Lung microvascular endothelial cell (primary cell): ENCODE measurements at places on chromosomes 2 and 18. TPM values are rescaled to one million over a fixed set of nuclear protein-coding genes. Genes with fewer than 3 reads are reported as not detected.

- peak; percentile 4 for DNase-seq
These were observed 10.5 kb downstream of the DRC1 start for GRCh38 chr2:26412091-26412673.

The UGT1A9 gene
- not detected in 2 replicates for total RNA-seq

DNA sequence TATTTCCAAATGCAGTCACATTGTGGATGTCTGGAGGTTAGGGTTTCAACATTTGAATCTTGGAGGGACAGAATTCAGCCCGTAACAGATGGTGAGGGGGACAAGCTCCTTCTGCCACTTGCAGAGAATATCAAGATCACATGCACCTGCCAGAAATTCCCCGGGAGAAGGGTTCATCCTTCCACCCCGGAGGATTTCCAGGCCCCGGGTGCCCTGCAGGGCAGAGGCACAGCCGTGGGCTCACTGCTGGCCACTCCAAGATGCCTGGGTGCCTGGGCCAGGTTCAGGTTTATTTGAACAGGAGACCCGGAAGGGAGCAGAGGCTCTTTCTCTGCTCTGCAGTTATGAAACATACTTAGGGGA, 38.2 kb upstream of the MGAT4A start:
- DNase-seq: no peak

The ZC3H8 gene
- 2.4 and 4.2 TPM in 2 replicates for total RNA-seq

DNA sequence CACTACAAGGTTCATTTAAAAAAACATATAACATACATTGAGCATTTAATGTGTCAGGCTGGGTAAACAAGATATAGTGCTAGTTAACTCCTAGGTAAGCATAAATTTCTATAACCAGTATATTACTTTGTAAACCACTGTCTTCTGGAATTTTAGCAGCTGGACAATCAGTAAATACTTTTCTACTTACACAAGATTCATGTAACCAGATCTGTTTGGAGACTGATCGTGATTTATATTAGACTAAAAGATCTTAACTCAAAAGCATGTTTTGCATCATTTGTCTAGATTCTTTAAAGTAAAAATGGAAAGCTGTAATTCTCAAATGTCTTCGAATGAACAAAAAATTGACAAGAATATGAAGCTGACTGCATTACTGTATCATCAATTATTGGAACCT, 941 bp upstream of the SGO2 start:
- DNase-seq: no peak

The MOGAT1 gene
- total RNA-seq: not detected in 2 replicates

DNA sequence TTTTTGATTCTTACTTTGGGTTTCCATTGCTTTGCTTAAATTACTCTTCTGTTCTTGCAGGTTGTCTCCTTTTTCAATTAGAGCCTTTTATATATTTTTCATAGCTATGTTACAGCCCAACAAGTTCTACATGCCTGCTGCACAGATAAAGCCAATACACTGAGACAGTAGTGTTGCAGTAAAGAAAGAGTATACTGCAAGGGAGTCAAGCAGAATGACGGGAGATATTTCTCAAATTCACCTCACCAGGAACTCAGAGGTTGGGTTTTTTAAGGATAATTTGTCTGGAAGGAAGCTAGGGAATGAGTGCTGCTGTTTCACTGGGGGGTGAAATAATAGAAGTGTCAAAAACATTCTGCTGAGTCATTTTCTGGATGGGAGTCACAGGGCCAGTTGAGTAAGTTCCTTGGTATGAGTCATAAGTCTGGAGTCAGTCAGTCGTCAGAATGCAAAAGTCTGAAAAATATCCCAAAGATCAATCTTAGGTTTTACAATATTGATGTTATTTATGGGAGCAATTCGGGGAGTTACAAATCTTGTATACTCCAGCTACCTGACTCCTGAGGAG, 193.0 kb upstream of the RGPD4 start:
- DNase-seq: no peak

DNA sequence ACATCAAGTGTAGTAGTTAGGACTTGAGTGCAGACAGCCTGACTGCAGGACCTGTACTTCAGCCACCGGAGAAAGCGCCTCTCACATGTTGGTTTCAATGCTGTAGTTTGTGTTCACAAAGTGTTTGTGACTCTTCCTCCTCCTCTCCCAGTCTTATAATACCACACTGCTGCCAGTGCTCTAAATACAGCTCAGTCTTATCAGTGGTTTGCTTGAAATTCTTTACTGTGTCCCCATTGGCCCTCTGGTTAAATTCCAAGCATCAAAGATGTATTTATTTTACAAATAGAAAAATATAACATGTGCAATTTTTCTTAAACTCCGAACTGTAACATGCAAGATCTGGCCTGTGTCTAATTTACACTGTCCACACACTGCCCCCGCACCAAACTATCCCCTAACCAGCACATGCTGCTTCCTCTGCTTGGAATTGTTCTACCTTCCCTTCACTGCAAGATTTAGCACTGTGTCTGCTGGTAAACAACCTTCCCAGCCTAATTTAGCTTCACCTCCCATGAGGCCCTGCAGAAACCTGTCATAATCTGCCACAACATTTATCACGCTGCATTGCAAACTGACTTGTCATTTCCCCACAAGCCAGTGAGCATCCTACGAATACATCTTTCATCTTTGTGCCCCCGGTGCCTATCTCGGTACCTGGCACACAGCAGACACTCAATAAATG, 77.1 kb downstream of the SUMO1 start:
- DNase-seq: no peak

DNA sequence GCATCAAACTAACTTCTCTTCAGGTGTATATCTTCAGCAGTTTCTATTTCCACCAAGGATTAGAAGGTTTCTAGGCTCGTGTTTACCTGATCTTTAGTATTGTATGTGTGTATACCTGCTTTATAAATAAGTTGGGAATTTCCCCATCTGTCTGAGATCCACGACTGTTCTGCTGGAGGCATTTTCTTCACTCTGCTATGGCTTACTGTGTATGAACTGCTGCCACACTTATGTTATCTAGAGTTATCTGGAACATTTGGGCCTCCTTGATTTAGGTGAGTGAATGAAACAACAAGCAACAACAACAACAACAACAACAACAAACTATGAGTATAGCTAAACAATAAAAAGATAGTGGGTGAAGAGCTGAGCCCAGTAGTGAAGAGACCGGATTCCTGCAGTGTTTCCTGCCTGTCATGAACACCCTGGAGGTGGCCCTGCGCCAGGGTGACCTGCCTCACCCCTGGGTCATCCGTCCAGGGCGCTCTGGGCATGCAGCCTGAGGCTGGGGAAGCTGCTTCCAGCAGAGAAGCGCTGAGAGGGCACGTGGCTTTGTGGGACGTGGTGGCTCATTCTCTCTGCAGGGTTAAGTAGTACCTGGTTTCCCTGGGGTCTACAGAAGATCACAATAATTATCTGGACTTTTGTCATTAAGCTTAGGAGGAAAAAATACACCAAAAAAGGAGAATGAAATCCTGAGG, 56.1 kb upstream of the GATA6 start:
- no peak for DNase-seq

DNA sequence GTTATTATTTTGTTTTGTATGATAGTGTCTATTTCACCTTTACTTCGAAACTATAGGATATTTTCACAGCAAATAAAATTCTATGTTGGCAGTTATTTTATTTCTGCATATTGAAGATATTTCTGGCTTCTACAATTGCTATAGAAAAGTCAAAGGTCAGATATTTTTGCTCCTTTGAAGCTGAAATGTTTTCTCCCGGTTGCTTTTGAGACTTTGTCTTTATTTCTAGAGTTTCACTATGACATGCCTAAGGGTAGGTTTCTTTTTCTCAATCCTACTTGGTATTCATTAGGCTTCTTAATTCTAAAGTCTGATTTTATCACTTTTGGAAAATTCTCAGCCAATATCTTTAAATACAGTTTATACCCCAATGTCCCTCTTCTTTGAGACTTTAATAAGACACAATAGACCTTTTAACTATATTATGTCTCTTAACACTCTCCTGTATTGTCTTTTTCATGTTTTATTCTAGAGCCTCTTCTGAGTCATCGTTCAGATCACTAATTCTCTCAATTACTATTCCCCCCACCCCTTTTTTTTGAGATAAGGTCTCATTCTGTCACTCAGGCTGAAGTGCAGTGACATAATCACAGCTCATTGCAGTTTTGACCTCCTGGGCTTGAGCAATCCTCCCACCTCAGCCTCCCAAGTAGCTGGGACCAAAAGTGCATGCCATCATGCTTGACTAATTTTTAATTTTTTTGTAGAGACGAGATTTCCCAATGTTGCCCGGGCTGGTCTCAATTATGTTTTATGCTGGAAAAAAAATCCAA, 50.5 kb downstream of the USP37 start:
- DNase-seq: no peak

DNA sequence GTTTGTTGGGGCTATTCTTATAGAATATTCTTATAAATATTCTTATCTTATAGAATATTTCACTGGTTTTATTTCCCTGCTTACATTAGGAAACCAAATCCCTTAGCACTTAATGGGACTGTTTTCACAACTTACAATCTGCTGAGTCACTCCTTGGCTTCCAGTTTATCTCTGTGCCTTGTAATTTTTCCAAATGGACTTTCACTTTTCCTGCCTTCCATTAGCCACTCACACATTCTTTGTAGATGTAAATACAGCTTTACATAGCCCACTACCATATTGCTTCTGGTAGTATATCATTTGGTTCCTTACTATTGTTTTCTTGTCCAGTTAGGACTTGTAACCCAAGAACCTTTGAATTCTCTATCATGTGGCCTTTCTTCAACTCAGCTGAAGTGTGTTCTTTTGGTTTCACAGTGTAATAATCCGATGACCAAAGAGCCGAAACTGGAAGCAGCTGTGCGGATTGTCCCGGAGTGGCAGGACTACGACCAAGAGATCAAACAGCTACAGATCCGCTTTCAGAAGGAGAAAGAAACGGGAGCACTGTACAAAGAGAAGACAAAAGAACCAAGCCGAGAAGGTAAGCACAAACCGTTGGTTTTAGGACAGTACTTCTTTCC, 96.1 kb downstream of the UGGT1 start:
- DNase-seq: peak; percentile 41

DNA sequence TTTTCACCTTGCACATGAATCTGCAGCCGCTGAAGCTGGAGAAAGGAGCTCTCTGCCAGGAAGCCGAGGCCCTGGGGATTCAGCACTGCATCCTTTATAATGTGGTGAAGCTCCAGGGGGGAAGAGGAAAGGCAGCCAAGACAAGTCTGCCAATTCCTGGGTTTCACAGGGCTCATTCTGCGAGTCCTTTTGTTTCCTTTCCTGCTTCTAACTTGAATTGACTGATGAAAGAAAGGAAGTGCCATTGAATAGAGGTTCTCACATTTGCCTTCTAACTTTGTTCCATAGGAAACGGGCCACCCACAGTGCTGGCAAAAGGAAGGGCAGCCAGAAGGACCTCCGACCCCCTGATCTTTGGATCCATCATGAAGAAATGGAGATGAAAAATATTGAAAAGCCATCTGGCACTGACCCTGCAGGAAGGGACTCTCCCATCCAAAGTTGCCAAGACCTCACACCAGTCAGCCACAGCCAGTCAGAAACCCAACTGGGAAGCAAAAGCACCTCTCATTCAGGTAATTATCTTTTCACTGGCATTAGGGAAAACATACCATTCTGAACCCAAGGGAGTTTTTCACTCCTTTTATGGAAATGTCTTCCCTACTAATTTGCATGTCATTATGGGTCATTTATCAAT, 765.4 kb downstream of the MBD2 start:
- no peak for DNase-seq

The VWA3B gene
- total RNA-seq: not detected in 2 replicates

The INPP5D gene
- total RNA-seq: 25.7 and 43.5 TPM in 2 replicates

The TEKT4 gene
- total RNA-seq: not detected in 2 replicates

The RSAD2 gene
- 0.20 and 0.22 TPM in 2 replicates for total RNA-seq

The IL36B gene
- total RNA-seq: not detected in 2 replicates

The C2orf66 gene
- total RNA-seq: not detected in 2 replicates

DNA sequence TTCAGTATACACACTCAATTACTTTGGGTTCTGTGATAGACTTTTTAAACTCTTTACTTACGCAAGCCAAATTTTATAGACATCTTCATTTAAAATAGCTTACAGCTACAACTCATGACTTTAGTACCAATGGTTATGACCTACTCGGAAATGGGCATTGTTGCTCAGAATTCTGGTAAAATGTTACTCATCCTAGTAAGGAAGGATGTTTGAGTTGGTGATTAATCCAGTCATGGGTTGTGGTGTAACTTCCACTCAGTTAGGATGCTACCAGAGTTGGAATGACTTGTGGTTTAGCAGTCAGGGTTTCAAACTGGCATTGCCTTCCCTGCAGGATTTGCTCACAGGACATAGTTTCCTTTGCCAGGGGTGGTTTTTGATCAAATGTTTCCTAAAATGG, 7.4 kb upstream of the NPC1 start:
- DNase-seq: peak; percentile 29

DNA sequence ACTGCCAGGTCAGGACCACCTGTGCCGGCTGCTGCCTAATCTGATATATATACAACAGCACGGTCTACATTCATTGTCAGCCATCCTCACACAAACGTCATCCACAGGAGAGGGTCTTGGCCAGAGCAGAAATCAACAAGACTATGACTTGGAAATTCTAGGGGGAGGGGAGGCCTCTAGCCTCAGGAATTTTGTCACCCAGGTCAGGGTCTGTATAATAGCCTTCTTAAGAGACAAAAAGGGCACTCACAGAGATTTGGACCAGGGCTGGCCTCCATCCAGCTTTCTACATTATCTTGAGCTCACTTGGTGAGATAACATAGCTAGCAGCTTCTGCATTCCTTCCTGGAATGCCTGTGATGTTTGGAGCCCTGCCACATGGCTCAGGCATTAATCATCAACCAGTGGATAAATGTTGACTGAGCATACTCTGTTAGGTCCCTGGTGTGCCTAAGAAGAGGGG, 50.4 kb upstream of the CTIF start:
- peak; percentile 90 for DNase-seq

- no peak for DNase-seq
These were observed 66.4 kb downstream of the EPAS1 start for GRCh38 chr2:46363535-46364170.

DNA sequence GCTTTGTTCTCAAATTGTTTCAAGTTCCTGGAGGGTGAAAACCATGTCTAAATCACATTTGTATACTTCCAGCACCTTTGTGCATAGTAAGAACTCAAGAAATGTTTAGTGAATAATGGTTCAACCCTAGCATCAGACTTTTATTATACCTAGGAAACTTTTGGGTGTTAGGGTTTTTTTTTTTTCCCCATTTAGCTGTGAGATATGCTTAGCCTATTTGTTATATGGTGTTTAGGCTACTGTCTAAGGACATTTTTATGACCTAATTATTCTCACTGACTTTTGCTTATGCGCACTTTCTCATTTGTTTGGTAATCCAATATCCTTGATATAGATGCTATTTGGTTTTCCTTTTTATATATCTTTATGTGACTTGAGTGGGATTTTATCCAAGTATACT, 164.7 kb downstream of the PHLPP1 start:
- no peak for DNase-seq
